Activated T-helper 1 cell treated with anti-CD3 and anti-CD28 coated beads, Interleukin-12 subunit alpha, Interleukin-12 subunit beta, Interleukin-2, Interleukin-4 antibody, amounts not matched to agents 30 ng/mL and 10 ng/mL and 1 ng/mL, durations not matched to agents 14 hours and 24 hours and 36 hours (primary cell): ENCODE measurements at places on chromosomes 12 and 14. TPM values are rescaled to one million over a fixed set of nuclear protein-coding genes. Genes with fewer than 3 reads are reported as not detected.
A peak's percentile ranks its signal among the peaks of the same experiment; 100 is the strongest.

GRCh38 chr14:99563749-99564129 lies 40.3 kb downstream of the CCDC85C start:
- no peak for DNase-seq

DNA sequence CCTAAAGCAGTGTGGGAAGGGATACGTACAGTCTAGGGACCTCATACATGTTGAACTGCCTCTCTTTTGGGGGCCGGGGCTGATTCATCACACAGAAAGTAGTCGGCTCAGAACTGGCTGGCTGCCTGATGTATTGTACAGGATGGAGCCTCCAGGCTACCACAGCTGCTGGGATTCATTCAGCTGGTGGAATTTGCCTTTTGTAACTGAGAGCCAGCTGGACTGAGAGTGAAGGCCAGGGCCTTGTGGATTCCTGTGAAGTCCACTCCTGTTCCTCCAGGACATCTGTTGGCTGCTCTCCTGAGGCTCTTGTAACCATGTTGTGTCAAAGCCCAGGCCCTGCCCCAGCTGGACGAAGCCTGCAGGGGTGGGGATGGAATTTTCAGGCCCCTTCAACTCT lies 116.3 kb upstream of the PRICKLE1 start:
- DNase-seq: no peak

Gene HSPB8
- not detected in 2 replicates for total RNA-seq

Gene ACVR1B
- 11.4 and 12.0 TPM in 2 replicates for total RNA-seq

Gene NRDE2
- total RNA-seq: 22.9 and 24.4 TPM in 2 replicates

GRCh38 chr14:30445852-30446251 lies 113.1 kb upstream of the G2E3 start:
- no peak for DNase-seq

DNA sequence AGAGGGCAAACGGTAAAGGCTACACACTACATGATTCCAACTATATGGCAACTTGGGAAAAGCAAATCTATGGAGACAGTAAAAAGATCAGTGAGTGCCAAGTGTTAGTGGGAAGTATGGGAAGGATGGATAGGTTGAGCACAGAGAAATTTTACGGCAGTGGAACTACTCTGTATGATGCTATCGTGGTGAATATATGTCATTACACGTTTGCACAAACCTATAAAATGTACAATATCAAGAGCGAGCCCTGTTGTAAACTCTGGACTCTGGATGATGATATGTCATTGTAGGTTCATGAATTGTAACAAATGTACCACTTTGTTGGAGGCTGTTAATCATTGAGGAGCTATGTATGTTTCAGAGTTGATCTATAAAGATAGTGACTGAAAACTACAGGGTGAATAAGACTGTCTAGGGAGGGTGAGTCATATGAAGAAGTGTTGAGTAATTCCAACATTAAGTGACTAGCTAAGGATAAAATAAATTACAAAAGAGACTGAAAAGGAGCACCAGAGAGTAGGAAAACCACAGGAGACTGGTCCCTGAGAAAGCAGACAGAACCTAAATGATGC lies 349.2 kb upstream of the LMO3 start:
- DNase-seq: no peak

Gene PHLDA1
- 88.9 and 91.5 TPM in 2 replicates for total RNA-seq

Gene PMEL
- 0.29 TPM in 1 of 2 replicates, not detected in the other for total RNA-seq

DNA sequence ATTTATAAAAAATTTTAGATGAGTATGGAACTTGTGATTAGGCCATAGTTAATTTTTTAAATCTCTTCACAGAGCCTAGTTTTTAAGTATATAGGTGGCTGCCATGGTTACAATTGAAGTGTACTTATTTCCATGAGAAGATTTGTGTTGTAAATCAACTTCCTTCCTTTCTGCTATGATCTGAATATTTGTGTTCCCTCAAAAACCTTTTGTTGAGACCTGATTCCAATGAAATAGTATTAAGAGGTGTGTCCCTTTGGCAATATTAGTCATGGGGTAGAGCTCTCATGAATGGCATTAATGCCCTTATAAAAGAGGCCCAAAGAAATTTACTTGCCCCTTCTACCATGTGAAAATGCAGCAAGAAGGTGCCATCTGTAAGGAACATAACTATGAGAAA lies 28.8 kb downstream of the ETNK1 start:
- DNase-seq: no peak

Gene KRT74
- not detected in 2 replicates for total RNA-seq

Gene PTCSC3
- not detected in 2 replicates for total RNA-seq

DNA sequence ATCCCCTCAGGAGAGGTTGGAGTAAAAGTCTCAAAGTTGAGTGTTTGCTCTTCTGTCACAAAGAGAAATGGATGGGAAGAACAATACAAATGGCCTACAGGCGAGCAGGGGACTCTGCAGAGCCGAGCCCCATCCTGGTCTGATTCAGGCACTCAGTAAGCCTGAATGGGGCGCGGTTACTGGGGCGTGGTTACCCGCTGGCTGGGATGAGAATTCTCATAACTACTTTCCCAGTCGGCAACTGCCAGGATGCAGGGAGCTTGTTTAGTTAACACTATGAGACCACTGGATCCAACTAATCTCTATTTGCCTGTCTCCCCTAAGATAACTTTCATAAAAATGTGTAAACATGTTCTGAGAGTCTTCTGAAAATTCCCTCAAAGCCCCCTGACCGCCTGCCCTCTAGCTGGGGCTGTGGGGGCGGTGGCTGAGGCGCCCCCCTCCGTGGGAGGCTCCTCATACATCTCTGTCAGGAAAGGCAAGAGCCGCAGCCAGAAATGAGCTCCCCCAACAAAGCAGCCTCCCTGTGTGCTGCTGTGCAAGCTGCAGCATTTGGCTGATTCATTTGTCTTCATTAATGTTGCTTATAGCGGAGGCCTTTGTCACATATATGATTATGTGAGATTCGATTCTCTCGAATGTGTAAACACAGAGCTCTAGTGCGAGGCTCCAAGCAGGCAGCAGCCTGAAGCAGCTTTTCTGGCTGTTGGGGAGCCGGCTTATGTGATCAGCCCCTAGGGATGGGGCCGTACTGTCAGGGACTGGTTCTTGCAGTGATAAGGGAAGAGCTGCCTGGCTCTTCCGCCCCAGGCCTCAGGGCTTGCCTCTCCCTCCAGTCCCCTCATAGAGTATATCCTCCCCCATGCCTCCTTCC lies 126.1 kb upstream of the ARHGAP5 start:
- no peak for DNase-seq

DNA sequence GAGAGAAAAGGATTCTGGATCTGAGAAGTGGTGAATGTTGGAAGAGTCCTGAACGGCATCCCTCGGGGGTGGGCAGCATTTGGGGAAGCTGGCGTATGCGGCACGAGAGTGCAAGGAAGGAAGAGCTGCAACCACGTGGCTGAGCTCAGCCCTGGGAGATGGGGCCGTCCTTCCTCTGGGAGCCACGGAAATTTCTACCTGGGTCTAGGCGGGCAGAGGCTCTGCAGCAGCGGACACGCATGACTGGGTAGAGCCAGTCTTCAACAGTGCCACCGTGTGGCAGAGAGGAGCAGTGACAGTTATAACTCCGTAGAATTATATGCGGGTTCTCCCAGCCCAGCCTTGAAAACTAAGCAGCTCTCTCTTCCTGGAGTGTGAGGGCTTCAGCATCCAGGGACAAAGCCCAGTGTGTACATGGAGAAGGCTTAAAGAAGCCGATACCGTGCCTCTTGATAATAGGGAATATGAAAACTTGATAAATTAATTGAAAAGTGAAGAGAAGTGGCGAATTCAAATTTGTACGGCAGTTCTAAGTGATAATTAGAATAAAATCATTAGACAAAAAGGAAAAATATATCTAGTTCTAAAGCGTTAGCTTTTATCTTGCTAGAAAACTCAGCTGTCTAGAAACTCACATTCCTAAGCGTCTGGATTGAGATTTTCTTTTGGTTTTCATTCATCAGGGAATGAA lies 82.9 kb upstream of the STXBP6 start:
- peak; percentile 25 for DNase-seq

DNA sequence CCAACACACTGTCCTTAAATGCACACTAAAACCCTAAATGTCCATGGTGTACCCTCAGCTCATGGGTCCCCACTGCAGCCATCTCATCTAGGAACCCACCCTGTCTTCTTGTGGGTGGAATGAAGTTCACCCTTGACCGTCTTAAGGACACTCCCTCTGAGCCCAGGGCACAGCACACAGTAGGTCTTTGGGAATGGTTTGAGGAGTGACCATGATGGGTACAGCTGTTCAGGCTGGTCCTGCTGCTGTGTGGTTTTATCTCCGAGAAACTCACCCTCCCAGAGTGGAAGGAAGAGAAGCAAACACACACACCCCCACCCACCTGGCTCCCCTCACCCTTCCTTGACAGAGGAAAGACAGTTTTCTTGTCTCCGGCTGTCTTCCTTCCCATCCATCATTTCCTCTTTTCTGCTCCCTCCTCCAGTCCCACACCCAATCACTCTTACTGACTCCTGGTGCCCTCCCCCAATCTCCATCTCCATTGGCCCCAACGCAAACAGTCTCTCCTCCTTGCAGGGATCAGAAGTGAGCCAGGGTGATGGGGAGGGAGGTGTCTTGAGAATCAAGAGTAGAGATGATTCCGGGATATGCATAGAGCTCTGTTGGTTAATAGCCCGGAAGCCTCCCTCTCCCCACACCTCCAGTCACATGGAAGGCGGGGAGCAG lies 105.9 kb upstream of the LHX5 start:
- DNase-seq: no peak

Gene CCDC196
- not detected in 2 replicates for total RNA-seq

GRCh38 chr14:100982353-100982752 lies 78.8 kb upstream of the RTL1 start:
- DNase-seq: no peak

DNA sequence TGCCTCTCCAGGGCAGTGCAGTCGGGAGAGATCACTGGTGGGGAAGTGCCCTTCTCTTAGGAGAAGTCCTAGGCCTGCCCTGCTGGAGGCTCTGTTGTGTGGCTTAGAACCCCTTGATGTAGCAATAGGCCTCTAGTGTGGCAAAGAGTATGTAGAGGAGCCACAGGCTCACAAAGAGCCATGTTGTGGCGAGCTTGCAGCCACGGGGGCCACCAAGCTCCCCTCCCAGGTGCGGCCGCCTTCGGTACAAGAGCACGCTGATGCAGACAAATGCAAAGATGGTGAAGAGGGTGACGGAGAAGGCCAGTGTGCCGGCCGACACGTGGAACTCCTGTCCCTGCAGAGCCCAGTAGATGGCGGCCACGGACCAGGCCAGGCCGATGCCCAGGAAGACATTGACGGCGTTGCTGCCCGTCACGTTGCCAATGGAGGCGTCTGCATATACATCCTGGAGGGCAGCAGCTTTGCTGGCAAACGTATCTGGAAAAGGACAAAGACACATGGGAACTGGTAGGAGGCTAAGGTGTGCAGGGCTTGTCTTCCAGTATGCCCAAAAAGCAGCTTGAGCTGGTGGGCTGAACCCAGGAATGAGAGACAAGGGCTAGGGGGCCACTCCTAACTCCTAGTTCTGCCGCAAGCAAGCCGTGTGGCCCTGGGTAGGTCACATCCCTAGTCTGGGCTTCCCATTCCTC lies 142.8 kb downstream of the SLC8A3 start:
- no peak for DNase-seq

GRCh38 chr14:104841730-104842129 lies 23.3 kb upstream of the CEP170B start:
- DNase-seq: no peak

DNA sequence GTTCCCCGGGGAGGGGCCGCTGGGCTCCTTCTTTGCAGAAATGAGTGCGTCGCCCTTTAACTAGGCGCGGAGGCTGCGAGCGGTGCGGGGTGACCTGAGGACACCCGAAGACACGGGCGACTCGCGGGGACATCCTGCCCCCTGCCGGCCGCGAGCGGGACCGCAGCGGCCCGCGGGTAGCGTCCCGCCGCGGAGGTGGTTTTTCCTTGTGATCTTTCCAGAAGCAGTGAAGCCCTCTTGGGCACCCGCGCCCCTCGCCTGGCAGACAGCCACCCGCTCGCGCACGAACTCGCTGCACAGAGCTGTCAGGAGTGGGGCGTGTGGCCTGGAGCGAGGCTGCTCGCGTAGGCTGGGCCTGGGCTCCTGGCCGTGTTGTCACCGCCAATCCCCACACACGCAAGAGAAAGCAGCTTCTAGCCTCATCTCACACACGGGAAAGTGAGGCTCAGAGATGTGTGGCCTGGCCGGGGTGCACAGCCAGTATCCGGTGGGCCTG lies 67.2 kb downstream of the DIO3 start:
- peak; percentile 64 for DNase-seq

GRCh38 chr12:59472273-59472672 lies 123.6 kb upstream of the SLC16A7 start:
- DNase-seq: no peak

Gene HVCN1
- total RNA-seq: 13.8 and 16.7 TPM in 2 replicates

DNA sequence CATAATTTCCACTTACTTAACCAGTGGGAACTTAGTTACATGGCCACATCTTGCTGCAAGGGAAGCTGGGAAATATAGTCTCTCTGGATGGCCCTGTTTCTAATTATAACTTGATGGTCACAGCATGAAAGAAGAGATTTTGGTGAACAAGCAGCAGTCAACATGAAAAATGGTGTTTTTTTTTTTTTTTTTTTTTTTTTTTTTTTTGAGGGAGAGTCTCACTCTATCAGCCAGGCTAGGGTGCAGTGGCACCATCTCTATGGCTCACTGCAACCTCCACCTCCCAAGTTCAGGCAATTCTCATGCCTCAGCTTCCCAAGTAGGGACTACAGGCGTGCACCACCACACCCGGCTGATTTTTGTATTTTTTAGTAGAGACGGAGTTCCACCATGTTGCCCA lies 10.8 kb downstream of the SRGAP1 start:
- DNase-seq: no peak

Gene AQP2
- total RNA-seq: not detected in 2 replicates

DNA sequence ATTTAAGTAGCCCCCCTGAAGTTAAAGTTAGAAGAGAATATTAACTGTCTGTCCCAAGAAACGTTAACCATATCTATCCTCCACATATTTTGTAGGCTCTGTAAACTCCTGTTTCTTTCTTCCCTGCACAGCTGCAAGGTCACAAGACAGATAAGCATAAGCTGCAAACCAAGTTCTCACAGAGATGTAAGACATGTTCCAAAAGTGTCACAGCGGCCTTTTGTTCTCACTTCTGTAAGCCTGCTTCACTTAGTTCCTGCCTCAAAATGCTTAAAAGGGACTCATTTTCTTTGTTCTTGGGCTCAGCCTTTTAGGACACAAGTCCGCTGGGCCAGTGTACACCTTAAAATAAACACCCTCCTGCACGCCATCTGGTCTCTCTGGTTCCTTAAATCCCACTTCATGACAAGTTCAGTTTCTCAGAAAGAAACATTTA lies 3.2 kb downstream of the RNASE1 start:
- no peak for DNase-seq
